Thoracic aorta (tissue), 2 donors: ENCODE measurements at places on chromosomes 7 and 10.

DNA sequence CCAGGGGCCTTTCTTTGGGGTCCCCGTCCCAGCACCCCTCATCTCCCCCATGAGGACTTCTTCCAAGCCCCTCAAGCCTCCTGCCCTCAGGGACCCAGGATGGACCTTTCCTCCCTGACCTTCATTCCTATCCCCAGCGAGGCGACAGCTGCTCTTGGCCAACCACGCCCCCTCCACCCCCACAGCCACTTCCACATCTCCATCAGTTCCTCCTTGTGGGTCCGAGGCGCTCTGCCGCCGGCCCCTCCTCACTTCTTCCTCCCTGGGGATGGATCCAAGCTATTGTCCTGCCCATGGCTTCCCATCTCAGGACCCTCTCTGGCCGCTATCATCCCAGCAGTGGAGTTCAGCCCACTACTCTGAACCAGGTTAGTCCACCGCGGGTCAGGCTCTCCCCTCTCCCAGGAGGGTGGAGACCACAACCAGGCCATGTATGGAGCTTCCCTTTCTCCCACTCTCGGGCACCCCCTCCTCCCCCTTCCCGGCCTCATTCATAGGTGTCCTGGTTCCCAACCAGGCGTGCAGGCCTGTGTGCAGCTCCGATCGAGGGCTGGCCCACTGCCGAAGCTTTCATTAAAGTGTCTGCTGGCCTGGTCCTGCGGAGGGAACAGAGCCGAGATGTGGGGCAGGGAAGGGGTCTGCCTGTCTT is 1.7 kb upstream of the SH2B2 start:
- no peak for DNase-seq

- DNase-seq = no peak
Measured at GRCh38 chr7:52712938-52713337, 322.5 kb upstream of the POM121L12 start.

- DNase-seq = no peak
Measured at GRCh38 chr10:20986049-20986448, 88.9 kb upstream of the NEBL start.

GRCh38 chr7:66522518-66522917 is 106.2 kb upstream of the KCTD7 start:
- no peak for DNase-seq

DNA sequence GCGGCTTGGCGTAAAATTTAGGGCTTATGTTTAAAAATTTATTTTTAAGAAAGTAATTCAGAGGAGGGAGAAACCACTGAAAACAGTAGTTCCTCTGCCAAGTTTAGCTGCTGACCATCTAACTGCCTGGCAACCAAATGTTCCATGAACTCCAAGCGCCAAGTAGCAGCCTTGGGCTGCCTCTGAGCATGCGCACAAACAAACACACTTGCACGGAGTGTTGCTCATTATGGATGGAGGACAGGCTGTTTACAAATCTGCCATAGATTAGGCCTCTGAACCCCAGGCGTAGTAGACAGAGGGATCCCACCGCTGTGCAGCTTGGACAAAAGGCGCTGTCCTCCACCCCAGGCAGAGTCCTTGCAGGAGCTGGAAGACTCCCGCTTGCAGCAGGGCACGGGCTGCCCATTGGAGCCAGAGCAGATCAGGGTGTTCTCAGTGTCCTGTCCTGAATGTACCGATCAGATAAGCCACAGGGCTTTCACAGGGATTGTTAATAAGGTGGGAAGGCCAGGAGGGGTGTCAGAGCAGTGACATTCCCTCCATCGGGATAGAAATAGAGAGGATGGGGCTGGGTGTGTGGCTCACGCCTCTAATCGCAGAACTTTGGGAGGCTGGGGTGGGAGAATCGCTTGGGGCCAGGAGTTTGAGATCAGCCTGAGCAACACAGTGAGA is 47.7 kb upstream of the LYZL1 start:
- no peak for DNase-seq

GRCh38 chr10:71367271-71367670 is 29.4 kb upstream of the CDH23 start:
- no peak for DNase-seq

- no peak for DNase-seq
Measured at GRCh38 chr10:101558204-101558603, 29.9 kb downstream of the POLL start.

GRCh38 chr7:155986497-155987160 is 174.4 kb upstream of the SHH start:
- DNase-seq = no peak

DNA sequence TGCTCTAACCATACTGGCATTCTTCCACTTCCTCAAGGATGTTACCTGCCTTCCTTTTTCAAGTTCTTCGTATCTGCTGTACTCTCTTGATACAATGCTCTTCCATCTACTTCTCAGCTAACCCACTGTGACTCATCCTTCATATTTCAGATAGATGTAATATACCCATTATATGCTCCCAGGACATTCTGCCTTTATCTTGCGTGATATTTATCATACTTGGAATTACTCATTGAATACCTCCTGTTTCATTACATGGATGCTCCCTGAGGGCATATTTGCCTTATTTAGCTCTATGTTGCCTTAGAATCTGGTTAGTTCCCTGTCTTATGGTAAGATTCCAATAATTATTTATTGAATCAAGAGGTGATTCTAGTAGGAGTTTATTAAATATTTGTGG is 706.4 kb downstream of the SORCS3 start:
- DNase-seq = no peak

DNA sequence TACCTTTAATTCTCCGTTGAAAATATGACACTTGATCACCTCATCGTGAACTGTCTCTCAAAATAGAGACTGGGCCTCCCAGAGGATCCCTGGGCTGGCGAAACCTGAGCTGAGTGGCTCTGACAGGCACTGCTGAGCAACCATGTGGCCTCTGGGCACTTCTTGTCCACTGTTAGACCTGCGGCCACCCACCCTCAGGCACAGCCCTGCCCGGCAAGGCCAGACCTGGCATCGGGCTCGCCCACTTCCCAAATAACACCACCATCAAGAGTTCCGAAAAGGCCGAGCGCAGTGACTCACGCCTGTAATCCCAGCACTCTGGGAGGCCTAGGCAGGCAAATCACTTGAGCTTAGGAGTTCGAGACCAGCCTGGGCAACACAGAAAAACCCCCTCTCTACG is 82.5 kb downstream of the COBL start:
- DNase-seq = no peak

- DNase-seq = no peak
Measured at GRCh38 chr7:117385363-117386109, 41.8 kb downstream of the ASZ1 start.

DNA sequence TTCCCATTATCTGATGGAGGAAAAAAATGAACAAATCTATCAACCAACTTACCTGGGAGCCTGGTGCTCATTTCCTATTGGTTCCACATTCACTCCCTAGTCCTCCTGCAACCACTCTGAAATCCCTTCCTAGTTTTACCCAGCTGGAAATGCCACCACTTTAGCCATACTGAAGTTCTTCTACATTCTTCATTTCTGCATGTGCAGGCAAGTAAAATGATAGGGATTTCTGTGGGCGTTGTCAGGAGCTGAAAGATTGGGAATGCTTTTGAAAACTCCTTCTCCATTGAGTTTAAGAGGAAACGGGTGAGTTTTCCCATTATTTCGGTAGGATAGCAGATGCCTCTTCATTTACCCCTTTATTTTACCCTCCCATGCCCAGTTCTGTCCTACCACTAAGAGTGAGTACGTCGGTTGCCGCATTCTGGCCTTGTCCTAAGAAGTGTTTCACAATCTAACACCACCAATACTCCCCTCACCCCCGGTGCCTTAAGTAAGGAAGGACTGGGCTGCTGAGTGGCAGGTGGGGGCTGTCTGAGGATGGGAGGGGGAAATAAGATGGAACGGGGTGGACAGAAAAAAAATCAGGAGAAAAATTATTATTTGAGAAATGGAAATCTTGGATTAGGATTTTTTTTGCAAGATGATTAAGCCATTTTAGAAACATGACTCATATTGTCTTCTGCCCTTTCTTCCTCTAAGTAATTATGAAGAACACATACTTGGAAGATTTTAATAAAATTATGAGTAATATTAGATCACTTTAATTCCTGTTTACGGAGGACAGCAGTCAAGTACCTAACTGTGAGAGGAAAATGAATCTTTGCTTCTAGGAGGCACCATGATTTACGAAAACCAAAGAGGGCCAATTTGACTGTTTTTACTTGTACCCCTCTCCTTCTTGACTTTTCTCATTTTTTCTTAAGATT is 13.2 kb upstream of the TAS2R60 start:
- DNase-seq = no peak

GRCh38 chr7:91235211-91235832 is 28.9 kb upstream of the FZD1 start:
- DNase-seq = no peak

DNA sequence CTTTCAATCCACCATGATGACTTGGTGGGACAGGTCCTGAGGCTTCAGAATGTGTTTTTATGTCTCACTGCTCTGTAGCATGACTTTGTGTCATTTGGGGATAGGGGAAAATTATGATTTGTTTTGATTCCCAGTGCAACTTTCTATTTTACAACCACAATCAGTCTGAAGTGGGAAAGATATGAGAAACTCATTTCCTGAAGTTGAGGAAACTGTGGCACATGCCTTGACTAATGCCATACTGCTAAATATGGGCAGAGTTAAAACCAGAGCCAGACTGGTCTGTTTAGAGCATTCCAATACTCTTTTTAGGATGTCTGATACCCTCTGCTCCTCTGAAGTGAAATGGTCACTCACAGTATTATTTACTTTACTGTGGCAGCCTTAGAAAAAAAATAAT is 307.7 kb downstream of the ADRA2A start:
- DNase-seq = no peak

- DNase-seq = no peak
Measured at GRCh38 chr10:111556666-111557065, 479.8 kb downstream of the ADRA2A start.
